ENCODE measurements at places on chromosomes 6 and 20. TPM values are rescaled to one million over a fixed set of nuclear protein-coding genes. Genes with fewer than 3 reads are reported as not detected.

CLDN20 gene
- not detected for total RNA-seq

SMIM13 gene
- total RNA-seq, result 13.9 TPM

RAET1L gene
- total RNA-seq, result not detected

LY6G6D gene
- total RNA-seq, result not detected

NEDD9 gene
- 29.0 TPM for total RNA-seq

DPPA5 gene
- not detected for total RNA-seq

All from type B pancreatic cell (in vitro differentiated cells).